ENCODE measurements at places on chromosomes 4 and X. TPM values are rescaled to one million over a fixed set of nuclear protein-coding genes. Genes with fewer than 3 reads are reported as not detected.

The GYPE gene
- total RNA-seq = not detected

The SPANXA2 gene
- 0.40 TPM for total RNA-seq

The MGST2 gene
- total RNA-seq = 49.8 TPM

The MAGEB10 gene
- not detected for total RNA-seq

The ASB12 gene
- total RNA-seq = not detected

The ADGRA3 gene
- total RNA-seq = 17.4 TPM

The CT45A1 gene
- not detected for total RNA-seq

The SCFD2 gene
- 6.7 TPM for total RNA-seq

The PSAPL1 gene
- total RNA-seq = 0.33 TPM

The GLOD5 gene
- total RNA-seq = not detected

The ARHGAP24 gene
- total RNA-seq = 5.7 TPM

The TGIF2LX gene
- not detected for total RNA-seq

The ANAPC10 gene
- total RNA-seq = 10.0 TPM

The EFNB1 gene
- 10.1 TPM for total RNA-seq

The SPIN4 gene
- 5.4 TPM for total RNA-seq

The SMIM10 gene
- total RNA-seq = 0.15 TPM

The TSPAN7 gene
- total RNA-seq = 2.8 TPM

The PNMA6F gene
- total RNA-seq = not detected

The KDR gene
- total RNA-seq = 0.10 TPM

The SMIM31 gene
- total RNA-seq = not detected

The S100G gene
- not detected for total RNA-seq

The JADE1 gene
- total RNA-seq = 18.3 TPM

The HPGD gene
- total RNA-seq = 73.3 TPM

The CABS1 gene
- total RNA-seq = not detected

The ANXA3 gene
- 66.5 TPM for total RNA-seq

The CLDN24 gene
- total RNA-seq = not detected

The GAGE12H gene
- total RNA-seq = not detected

The MOSPD2 gene
- total RNA-seq = 9.4 TPM

The TAF7L gene
- total RNA-seq = 0.10 TPM

The CNOT6L gene
- 9.8 TPM for total RNA-seq

The CFI gene
- 0.43 TPM for total RNA-seq

The CRMP1 gene
- total RNA-seq = 3.9 TPM

The MEPE gene
- total RNA-seq = not detected

The SPACA5 gene
- not detected for total RNA-seq

The MTMR8 gene
- total RNA-seq = 0.50 TPM

The ARR3 gene
- total RNA-seq = not detected

The APLN gene
- total RNA-seq = 0.59 TPM

The SSX2 gene
- total RNA-seq = not detected

The TRAPPC2 gene
- total RNA-seq = 7.7 TPM

The PF4V1 gene
- total RNA-seq = not detected

The SPATA18 gene
- 3.8 TPM for total RNA-seq

The TMEM31 gene
- not detected for total RNA-seq

The ADGRG4 gene
- total RNA-seq = not detected

The GLRA3 gene
- not detected for total RNA-seq

The SCARB2 gene
- 49.4 TPM for total RNA-seq

The RBM47 gene
- 24.1 TPM for total RNA-seq

The CFAP99 gene
- 0.06 TPM for total RNA-seq

The NSG1 gene
- total RNA-seq = 7.2 TPM

The CT45A5 gene
- not detected for total RNA-seq

The ESX1 gene
- not detected for total RNA-seq

The TLR6 gene
- 1.8 TPM for total RNA-seq

The THOC2 gene
- 42.4 TPM for total RNA-seq

The LUZP4 gene
- total RNA-seq = not detected

The COL4A6 gene
- total RNA-seq = 16.2 TPM

The SYNPO2 gene
- total RNA-seq = 1.3 TPM

The IL9R gene
- total RNA-seq = 0.19 TPM

The HTRA3 gene
- total RNA-seq = 20.3 TPM

The ADH1A gene
- not detected for total RNA-seq

Data from A549 treated with GW870086 at 1 μM for 4 hours (cell line).